Fibroblast of skin of scalp (primary cell): ENCODE measurements at places on chromosomes 11 and 22.

GRCh38 chr11:130381317-130381716 lies 47.1 kb downstream of the ADAMTS8 start:
- no peak for DNase-seq

DNA sequence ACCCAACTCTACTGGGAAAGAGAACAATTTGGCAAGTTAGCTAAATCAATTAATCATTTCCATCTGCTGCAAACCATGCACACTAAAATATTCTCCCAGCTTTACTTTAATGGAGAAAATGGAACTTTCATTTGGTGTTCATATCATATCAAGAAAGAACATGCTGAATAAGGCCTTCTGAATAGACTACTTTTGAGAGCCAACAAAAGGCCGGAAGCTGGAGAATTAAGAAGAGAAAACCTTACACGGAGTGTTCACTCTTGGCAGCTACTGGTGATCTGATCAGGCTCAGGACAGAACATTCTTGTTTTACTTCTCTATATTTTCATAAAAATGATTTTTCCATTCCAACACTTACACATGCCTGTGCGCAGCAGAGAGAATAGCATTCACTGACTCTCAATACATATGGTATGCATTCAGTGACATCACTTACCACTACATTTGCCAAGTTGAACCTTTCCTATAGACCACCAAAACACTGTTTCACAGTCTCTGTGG lies 165.3 kb downstream of the TTC28 start:
- DNase-seq = peak; percentile 42

DNA sequence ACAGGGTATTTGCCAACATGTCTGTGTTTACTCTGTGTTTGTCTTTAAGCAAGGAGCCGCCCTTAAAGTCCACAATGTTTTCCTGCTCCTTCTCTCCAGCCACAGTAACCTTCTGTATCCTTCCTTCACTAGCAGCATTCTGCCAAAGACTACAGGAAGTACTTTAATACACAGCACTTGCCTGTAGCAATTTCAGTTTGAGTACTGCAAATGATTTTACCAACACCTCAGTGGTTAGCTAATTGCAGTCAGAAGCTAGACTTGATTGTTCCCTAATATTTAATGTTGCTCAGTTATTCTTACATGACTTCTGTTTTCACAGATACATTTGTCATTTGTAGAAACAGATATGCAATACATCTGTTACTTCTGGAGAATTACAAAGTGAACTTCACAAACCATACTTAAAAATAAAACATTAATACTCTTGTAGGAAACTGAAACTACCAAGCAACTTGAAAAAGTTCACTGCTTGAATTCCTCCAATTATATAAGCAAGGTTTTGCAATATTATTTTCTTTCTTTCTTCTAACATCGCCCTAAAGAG lies 69.1 kb downstream of the FCHSD2 start:
- DNase-seq = no peak

- DNase-seq = no peak
These were observed 6.1 kb downstream of the C11orf91 start for GRCh38 chr11:33694346-33695050.

DNA sequence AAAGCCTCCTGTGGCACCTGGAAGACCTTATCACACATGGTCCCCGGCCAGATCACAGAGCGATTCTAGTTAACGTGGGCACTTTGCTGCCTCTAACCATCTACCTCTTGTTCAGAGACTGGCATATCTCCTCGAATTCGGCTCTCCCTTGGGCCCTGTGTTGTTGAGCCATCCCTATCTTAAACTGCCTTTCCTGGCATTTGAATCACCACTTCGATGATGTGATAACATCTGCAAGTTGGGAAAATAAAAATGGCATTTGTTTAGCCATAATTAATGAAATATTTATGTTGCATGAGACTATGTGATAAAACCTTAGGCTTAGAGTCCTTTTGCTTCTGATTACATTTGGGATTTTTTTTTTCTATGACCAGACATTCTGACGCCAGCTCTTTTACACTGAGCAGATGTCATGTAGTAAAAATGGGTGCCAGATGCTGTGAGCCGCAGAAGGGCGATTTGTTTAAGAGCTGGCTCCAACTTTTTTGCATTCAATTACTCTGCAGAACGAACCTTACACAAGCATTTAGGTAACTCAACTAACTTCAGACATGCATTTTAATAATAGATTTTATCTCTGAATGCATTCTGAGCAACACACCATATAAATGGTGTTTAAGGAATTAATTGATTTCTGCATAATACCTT lies 58.5 kb upstream of the PARVA start:
- DNase-seq = peak; percentile 70

GRCh38 chr22:29917052-29917902 lies 34.3 kb downstream of the MTMR3 start:
- no peak for DNase-seq

GRCh38 chr11:24521601-24522000 lies 24.7 kb downstream of the LUZP2 start:
- DNase-seq = peak; percentile 59

GRCh38 chr11:121151207-121151688 lies 50.2 kb downstream of the TECTA start:
- no peak for DNase-seq

DNA sequence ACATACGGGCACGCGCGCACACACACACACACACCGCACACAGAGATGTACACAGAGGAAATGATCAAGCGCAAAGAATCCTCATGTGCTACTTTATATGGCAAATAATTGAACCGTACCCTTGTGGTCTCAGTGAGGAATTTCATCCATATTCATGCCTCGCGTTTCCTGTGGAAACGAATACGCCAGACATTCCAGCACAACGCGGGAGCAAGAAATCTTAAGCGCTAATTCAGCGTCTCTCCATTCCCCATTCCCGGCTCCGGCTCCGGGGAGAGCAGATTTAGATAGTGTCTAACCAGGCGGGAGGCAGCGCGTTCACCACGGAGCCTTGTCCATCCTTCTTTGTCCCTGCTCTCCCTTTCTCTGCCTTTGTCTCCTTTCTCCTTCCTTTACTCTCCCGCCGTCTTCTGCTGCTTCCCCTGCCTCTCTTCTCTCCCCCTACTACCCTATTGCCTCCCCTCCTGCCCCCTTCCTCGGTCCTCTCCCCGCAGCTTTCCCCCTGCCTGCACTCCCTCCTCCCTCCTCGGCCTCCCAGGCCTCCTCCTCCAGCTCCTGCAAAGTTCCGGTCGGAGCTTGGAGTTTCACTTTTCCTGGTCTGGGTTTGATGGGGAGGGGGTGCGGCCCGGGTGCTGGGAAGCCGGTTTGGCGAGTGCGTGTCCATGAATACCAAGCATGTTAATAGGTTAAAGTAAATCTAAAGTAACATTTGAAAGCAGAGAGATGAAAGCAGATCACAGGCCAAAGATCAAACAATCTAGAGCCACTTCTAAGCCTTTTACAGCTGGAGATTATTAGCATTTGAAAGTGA lies 579.3 kb downstream of the BUD13 start:
- DNase-seq = peak; percentile 86

GRCh38 chr22:38614332-38615063 lies 41.7 kb downstream of the FAM227A start:
- no peak for DNase-seq

GRCh38 chr11:96642583-96642982 lies 252.8 kb downstream of the JRKL start:
- DNase-seq = no peak

GRCh38 chr22:20446383-20446970 lies 8.9 kb upstream of the SCARF2 start:
- no peak for DNase-seq

- DNase-seq = no peak
These were observed 293.8 kb downstream of the NXPE2 start for GRCh38 chr11:114972105-114972504.

- no peak for DNase-seq
These were observed 1.5 kb downstream of the MAFF start for GRCh38 chr22:38203090-38203810.

DNA sequence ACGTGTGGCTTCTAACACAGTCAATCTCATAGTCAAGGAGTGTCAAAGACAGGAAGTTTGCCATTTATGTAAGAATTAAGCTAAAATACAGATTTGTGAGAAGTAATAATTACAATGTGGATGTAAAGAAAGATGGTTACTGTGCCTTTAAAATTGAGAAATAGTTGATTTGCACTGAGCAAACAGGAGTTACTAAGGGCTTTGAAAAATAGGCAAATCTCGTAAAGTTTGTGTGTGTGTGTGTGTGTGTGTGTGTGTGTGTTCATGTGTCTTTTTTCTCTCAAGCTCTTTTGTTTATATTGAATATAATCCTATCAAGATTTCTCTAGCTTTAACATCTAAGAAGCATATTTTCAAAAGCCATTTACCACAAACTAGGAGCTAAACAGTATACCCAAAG lies 2284.5 kb downstream of the LRRC4C start:
- no peak for DNase-seq

- peak; percentile 52 for DNase-seq
These were observed 31.0 kb upstream of the AMOTL1 start for GRCh38 chr11:94737171-94737611.

DNA sequence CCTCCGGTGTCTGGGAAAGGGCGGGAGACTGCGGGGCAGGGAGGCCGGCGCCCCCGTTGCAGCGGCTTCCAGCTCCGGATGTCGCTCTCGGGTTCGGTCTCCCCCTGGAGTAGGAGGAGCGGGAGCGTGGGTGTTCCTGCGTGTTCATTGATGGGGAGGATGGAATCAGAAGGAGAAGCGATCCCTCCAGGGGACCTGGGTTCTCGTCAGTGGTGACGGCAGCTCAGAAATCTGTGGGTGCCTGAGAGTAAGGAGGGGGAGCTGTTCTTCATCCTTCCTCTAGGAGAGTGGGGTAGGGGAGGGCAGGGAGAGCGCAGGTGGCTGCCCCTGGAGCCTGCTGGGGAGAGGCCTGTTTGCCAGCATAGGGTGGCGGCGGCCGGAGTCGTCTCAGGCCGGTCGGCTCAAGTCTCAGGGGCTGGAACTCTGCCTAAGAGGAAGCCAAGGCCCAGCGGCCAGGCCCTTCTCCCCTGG lies 1.1 kb downstream of the UBASH3B start:
- no peak for DNase-seq

DNA sequence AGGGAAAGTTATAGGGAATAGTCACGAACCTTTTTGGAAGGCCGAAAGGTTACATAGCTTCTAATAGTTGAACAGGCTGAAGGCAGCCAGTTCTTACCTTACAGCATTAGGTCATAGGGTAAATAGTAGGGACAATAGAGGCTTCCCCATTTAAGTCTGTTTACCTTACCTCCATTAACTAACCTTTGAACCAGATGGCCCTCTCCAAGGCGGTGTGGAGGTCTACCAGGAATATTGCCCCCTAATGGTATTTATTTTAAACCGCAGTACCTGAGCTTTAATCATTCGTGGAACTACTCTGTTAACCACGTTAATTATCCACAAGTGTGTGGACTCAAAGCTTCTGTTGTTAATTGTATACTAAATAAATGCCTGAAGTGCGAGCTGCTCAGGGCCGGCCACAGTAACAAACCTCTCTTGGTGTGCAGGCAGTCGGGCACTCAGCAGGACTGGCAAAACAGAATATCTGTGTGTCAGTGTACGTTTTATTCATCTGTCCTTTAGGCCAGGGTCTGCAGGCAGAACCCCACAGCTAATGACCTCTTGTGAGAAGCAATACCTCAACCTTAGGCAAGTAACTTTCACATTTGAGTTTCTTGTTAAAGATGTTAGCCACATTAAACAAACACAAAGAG lies 81.7 kb downstream of the PRCP start:
- no peak for DNase-seq
